ENCODE measurements at places on chromosomes 12 and 14.

GRCh38 chr12:71551529-71551928 is 111.9 kb downstream of the LGR5 start:
- DNase-seq = no peak

DNA sequence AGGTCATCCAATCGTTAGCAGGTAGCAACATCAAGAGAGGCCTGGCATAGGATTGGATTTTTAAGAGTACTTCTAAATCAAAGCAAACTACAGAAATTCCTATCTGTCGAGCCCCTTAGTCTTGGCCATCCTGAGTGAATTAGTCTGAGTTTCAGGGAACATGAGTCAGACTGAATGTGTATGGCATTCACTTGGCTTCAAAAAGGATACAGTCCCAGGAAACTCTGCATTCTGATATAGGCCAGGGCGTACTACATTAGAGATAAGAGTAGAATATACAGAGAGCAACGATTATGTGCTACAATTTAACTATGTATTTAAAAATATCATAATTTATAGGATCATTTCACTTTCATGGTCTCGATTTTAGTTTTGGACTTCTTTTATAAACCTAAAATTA is 242.2 kb downstream of the SOX5 start:
- no peak for DNase-seq

DNA sequence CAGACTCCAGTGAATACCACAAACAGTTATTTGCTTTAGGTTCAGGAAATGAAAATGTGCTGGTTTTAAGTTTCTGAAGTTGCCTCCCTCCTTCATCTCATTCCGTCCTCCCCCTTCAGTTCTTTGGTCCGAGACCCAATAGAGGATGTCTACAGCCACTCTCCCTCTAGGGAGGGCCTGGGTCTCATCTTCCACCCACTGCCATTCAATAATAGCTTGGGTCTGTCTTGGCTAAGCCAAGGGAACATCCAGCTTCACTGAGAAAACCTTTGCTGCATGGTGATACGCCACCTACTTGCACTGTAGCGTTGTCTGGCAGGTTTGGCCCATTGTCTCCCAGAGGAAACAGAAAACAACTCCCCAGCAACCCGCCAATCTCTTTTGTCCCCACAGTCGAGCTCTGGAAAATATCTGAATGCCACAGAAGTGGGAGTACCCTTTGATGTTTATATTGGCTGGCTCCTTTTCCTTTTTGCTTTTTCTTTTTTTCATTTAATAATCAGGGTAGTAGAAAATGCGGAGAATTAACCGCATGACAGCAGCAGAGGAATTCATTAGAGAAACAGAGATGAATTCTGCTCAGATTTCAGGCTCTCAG is 380.1 kb downstream of the RAD51B start:
- DNase-seq = no peak

DNA sequence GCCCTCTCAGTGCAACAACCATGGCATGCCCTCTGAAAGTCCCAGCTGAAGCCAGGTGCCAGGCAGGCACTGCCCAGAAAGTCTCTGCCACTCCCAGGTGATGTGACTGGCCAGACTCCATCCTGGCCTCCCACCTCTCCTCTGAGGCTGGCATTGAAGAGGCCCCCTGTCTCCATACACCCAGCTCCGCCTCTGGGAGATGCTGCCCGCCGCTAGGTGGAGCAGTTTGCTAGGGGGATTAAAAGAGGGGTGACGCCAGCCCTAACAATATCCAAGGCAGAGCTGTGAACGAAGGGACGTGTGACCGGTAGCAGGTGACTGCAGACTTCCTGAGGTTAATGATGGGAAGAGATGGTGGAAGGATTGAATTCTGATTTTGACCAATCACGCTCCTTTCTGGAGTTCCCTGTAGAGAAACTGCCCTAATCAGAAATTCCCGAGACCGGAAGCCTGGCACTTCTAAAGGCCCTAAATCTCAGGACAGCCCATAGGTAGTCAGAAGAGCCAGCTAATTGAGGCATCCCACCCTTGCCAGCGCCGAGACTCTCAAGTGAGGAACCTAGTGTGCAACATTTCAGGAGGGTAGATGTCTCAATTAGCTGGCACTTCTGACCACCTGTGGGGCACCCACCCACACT is 8.3 kb upstream of the PLEK2 start:
- DNase-seq = no peak

DNA sequence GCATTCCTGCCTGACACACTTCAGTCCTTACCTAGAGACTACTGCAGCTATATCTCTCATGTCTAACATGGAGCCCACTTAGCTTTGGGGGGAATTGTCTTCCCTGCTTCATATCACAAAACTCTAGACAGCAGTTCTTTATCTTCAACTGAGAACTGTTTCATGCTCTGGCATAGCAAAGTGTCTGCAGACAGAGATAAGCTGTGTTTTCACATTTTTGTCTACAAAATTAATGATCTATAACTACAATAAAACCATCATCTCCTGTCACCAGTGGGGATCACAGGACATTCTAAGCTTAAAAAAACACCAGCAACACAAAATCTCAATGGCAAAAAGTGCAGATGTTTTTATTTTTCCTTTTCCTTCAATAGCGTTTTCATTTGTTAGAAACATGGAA is 137.1 kb upstream of the VRK1 start:
- DNase-seq = no peak

- DNase-seq = no peak
Measured at GRCh38 chr14:69879175-69880043, at the start of gene SMOC1. Gene SMOC1 (plus strand): TSS chr14:69879416. CDS start chr14:69879679, 263 bp downstream.

GRCh38 chr12:84691266-84691665 is 221.3 kb downstream of the SLC6A15 start:
- DNase-seq = no peak

DNA sequence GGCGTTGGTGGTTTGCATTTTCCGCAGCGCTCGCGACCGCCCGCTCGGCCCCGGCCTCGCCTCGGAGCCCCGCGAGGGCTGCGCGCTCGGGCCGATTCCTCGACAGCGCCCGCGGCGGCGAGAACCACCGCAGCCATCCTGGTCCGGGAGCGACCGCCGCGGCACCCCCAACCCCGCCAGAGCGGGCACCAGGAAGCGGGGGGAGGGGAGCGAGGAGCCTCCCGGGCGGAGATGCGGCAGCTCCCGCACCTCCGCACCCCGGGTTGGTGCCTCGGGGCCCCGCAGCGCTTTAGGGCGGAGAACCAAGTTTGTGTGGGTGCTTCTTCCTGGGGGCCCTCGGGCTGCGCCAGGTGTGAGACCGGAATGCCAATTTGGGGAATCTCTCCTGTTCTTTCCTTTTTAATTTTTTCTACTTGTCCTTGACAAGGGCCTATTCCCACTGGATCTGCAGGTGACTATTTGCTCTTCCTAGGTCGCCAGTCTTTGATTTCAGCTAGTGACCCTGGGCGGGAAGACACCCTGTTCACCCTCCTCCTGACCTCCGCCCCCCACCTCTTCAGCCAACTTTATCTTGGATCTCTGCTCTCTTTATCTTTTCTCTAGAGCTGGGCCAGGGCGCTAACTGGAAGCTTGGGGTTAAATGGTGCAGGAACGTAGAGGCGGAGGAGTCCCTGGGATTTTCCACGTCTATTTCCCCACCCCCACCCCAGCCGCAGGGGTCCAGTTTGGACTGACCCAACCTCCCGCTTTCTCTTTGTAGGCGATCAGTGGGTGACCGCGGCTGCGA is at the start of gene SOCS2:
TSS of gene SOCS2 (plus strand) at position 751 of the 787 bp plus-strand sequence. CDS start 223 bp downstream, outside the sequence.
- DNase-seq = no peak

DNA sequence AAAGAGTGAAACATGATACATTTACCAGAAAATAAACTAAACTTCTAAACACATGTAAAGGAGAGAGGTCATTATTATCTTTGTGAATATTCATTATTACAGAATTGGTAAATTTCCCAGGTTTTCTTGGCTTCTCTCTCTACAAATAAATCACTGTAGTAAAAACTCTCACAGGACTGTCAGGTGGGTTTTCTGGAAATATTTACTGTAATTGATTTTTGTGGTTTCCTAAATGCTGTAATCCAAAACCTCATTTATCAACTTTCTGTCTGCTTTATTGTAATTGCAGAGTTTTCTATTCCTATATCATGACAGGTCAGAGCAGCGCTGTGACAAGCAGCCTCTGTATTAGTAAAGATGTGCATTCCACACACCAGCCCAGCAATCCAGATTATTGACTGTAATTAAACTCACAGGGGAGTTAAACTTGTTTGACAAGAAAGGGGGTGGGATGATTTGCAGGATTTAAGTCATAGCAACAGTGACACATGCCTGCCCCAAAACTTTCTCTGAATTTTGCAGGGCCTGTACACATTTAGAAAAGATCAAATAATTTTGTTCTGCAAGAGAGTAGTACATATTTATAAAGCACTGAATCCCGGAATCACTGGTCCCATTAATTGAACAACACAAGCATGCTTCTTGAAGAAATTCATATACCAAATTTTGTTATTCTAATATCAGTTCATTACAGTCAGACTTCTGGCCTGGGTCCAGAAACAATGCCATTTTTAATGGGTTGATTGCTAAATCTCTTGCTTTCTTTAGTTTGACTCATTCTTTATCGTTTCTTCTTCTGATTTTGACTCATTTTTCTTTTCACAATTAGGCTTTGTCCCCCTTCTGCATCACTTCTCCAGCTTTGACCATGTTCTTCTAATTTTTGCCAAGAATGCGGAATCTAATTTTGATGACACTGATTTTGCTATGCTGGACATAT is 42.2 kb downstream of the PTPRO start:
- no peak for DNase-seq

DNA sequence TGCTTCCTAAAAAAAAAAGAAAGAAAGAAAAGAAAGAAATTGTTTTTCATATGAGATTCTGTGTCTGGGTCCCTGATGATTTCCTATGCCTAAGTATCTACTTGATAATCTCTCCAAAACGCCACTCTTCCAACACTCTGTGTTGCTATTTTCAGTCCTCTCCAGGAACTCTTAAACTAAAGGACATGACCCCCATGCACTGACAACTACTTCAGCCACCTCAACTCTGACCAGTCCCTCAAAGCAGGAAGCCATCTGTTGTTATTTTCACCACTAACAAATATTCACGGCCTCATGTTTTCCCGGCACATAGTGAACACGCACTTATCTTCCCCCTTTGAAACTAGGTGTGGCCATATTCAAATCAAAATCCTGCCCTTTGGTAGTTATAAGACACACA is 259.3 kb downstream of the PPFIA2 start:
- no peak for DNase-seq
